Effector memory CD4-positive, alpha-beta T cell (primary cell): ENCODE measurements at places on chromosomes 12 and 14.
A peak's percentile ranks its signal among the peaks of the same experiment; 100 is the strongest.

GRCh38 chr14:38389681-38390080, 133.8 kb upstream of the CLEC14A start:
- no peak for DNase-seq

DNA sequence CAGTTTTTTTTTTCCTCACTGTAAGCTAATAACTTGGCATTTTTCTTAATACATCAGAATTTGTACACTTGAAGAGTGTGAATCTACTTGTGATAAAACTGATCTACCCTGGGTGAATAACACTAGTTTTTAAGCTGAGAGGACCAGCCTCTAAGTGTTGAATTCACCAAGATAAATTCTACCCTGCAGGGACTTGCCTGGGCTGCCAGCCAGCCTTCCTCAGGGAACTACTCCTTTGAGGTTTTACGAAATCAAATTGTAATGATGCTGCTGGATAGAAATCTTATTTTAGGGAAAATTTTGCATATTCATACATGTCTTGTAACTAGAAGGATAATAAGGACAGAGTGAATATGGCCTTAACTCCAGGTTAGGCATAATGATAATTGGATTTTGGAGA, 1.9 kb downstream of the MED21 start:
- DNase-seq: no peak

GRCh38 chr14:72619881-72620280, 274.0 kb downstream of the DPF3 start:
- no peak for DNase-seq

DNA sequence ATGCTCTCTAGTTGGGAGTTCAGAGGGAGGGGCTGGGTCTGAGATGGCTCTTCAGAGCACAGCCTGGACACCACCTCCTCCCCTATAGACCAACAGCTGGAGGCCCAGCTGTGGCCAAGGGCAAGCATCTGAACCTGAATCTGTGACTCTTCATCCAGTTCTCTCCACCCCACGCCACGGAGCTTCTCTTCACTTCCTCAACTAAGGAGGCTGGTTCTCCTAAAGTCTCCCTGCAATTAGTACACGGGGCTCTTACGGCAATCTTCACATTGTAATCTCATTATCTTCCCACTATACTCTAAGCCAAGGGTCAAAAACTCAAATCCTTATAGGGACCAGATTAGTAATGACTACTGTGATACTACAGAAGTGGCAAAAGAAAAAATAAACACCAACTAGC, 9.8 kb downstream of the NRDE2 start:
- DNase-seq: no peak

DNA sequence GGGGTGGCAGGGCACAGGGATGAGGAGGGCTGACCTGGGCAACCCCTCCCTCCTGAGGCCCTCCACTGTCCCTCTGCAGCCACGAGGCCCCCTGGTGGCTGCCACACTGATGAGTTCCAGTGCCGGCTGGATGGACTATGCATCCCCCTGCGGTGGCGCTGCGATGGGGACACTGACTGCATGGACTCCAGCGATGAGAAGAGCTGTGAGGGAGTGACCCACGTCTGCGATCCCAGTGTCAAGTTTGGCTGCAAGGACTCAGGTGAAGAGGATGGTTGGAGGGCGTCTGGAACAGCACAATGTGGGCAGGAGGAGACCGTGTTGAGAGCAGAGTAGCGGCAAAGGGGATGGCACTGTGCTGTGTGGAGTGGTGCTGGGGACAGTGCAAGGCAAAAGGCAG, 25.7 kb upstream of the LRP1-AS start:
- DNase-seq: no peak

- DNase-seq: no peak
Measured at GRCh38 chr12:10716704-10717315, 6.3 kb downstream of the YBX3 start.

DNA sequence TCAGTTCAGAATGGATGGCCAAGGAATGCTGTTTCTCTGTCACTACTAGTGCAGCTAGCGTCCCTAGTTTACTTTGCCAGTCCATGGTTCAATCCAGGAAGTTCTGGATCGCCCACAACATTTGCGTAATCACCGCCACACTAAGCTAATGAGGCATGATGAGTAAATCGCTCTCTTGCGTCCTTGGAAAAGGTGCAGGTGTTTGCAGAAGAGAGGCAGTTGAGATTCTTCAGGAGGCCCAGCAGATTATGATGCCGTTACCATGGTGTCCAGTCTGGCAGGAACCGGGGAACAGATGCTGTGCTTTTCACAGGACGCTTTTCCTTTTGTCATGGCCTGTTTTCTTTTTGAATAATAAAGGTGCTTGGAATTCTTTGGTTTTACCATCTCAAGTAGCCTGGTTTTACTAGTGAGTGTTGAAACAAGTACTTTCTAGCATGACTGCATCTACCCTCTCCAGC, 9.0 kb downstream of the TPH2 start:
- no peak for DNase-seq

- no peak for DNase-seq
Measured at GRCh38 chr12:47507221-47507620, 198.6 kb downstream of the RPAP3 start.

DNA sequence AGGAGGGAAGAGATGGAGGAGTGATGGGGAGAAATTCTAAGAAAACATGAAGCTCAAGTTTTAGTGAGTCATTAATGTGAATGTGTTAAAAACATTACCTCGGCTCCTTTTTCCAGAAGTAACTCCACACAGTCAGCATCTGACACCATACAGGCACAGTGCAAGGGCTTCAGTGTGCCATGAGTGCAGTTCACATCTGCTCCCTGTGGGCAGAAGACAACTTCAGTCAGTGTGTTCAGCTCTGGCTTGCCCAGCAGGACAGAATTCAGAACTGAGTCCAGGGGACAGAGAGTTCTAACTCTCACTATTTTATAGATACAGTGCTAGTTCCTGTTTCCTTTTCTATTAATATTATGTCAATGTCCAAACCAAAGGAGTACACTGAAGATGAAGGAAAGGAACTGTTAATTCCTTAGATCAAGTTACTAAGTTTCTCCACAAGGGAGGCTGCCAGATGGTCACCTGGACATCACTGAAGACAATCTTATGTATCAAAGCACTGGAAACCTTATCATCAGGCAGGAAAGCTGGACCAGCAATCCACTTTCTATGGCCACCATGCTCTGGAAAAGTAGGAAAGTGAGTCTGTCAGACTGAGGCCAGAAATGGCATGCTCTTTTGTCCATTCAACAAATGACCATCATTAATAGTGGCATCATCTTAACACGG, 6.1 kb downstream of the ASB8 start:
- DNase-seq: no peak

GRCh38 chr12:42691991-42692557, 102.5 kb upstream of the PRICKLE1 start:
- no peak for DNase-seq

DNA sequence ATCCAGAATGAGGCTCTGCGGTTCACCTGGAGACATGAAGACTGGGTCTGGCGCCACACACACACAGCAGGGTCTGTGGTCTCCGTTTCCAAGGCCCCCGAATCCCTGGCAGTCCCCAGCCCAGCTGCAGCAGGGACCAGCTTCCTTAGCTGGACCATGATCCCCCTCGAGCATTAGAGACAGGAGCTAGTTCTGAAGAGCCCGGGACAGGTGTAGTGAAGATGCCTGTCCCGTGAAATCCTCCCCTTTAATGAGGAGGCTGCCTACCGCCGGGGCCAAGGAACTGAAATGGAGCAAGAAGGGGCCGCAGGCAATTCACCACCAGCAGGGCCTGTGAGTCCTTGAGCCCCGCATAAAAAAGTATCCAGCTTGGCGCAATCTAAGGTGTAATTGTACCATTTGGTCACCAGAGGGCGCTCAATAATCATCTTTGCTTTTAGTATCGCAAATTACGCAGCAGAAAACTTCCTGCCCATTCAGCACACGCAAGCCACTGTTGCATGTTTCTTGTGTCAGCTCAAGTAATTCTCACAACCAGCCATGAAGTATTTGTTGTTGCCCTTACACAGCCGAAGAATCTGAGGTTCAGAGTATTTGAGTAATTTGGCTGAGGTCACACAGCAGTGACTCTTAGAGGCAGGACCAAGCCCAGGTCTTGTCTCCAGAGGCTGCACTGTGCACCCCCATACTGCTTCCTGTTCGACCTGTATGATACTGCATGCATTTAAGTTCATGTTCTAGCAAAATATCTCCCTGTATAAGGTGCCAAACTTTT, 54.3 kb upstream of the PPP2R5C start:
- DNase-seq: no peak

DNA sequence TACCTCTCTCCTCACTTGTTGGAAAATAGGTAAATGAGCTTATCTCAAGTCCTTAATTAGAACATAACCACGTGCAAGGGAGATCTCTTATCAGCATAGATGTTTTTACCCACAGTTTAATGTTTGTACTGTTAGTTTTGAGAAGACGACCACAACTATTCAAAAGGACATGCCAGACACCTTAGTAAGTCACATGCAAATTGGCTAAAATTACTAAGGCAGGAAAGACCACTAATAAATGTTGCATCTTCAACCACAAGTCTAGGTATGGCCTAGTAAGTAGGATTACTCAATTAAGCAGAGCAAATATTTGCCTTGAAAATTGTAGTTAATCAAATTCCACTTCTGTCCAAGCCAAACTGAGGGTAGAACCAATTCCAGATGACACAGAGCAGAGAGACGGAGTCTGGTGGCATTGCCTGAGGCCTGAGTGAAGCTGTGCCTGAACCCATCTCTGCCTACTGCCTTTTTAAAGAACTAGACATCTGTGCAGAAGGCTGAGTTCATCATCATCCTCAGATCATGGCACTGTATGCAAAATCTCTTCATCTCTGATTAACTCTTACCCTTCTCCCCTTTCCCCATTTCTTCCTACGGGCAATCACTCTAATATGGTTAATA, 29.7 kb upstream of the CHST11 start:
- DNase-seq: no peak

DNA sequence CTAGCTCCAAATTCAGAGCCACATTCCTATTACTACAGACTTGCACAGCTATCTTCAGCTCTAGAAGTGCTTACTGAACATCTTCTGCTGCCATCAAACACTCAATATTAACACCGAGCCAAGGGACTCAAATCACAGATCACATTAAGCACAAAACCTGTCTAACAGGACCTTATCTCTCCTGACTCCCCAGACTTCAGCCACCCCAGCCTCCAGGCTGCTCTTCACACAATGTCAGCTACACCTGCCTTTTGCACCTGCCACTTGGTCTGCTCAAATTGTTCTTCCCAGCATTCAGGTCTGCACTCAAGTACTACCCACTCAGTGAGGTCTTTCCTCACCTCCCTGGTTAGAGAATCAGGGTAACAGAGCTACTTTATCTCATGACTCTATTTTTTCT, 57.1 kb downstream of the GALC start:
- no peak for DNase-seq

DNA sequence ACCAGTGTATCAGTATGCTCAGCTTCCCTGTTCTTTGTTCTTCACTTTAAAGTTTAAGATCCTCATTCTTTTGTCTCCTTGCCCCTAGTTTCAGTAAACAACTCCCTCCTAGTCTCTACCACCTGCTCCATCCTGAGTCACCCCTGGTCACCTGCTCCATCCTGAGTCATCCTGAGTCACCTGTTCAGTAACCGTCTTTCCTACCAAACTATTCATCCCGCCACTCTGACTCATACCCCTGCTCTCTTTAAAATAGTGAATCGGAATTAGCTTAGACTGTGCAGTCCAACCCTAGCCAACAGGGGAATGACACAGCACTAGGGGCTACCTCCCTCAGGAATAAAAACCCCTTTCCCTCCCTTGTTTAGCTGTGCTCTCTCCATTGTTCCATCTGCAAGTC, 888.1 kb upstream of the MDGA2 start:
- DNase-seq: no peak

- no peak for DNase-seq
Measured at GRCh38 chr12:56256326-56256960, 1.7 kb downstream of the ANKRD52 start.

DNA sequence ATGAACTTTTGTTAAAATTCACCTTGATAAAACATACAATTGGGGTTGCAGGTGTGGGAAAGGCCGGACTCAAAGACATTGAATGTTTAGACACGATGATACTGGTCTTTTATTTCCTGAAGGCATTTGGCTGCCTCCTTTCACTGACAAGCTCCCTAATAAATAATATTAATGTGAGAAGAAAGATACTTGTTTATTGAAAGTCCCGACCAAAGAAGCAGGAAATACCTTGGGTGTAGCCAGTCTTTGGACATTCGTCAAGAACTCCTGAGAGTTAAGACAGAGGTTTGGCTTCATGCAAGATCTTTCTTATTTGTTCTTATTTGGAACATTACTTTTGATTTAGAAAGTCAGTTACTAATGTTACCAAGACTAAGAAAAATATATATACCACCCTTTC, 1133.8 kb upstream of the SEL1L start:
- no peak for DNase-seq

GRCh38 chr12:15443611-15444010, 121.3 kb downstream of the PTPRO start:
- DNase-seq: no peak

DNA sequence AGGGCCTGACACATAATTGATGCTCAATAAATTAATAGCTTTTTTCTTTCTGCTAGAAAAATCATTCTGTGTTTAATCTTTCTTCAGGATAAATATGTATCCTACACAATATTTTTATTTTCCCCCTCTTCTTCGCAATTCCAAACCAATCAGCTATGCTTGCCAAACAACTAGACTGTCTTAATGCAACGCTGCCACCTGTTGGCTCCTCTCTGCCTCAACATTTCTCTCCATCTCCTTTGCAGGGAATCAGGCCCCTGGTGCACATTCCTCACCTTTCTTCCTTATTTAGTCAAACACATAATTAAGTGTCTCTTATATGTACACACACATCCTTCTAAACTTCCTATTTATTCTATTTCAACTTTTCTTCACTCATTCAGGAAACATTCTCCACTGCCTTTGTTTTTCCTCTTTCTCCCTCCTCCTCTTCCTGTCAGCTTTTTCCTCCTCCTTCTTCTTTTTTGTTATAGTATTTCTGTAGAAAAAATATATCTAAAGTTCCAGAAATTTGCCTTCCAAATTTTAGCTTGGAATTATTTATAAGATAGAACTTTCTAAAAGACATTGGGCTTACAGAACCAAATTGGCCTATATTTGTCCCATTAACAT, 406.0 kb downstream of the PRKD1 start:
- no peak for DNase-seq

GRCh38 chr12:39975374-39975918, 130.4 kb downstream of the SLC2A13 start:
- DNase-seq: no peak

GRCh38 chr12:7188562-7189397, 706 bp upstream of the PEX5 start:
- DNase-seq: peak; percentile 39

DNA sequence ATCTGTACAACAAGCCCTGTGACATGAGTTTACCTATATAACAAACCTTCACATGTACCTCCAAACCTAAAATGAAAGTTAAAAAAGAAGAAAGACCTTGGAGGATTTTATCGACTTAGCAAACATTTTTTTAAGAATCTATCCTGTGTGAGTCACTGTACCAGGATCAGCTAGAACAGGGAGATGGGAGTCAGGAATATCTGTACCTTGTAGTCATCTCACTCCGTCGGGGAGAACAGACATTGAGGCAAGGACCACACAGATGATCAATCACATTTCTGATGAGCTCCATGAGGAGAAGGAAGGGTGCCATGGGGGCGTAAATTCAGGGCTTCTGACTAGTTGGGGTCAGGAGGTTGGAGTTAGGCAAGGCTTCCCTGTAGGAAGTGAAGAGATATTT, 310.6 kb downstream of the VRK1 start:
- no peak for DNase-seq
